Activated CD8-positive, alpha-beta memory T cell treated with anti-CD3 and anti-CD28 coated beads for 4 hours (primary cell): ENCODE measurements at places on chromosomes 6 and 20.
A peak's percentile ranks its signal among the peaks of the same experiment; 100 is the strongest.

DNA sequence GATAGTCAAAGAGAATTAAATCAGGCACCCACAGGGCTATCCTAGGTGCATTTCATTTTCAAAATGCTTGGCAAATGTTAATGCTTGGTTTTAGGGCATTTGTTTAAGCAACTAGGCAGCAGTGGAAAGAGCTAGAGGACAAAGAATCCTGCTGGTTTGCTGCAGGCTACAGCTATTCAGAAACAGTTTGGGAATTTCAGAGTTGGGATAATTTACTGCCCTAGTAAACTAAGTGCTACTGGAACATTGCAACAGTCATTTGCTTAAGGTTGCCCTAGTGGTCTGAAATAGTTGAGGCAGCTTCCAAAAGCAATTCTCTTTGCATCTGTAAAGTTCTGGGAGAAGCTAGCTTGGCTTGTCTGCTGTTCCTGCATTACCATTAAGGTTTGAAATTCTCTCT lies 312.7 kb downstream of the LAMA2 start:
- DNase-seq: no peak

- no peak for DNase-seq
These were observed 8.0 kb upstream of the IDH3B start for GRCh38 chr20:2671977-2672376.

GRCh38 chr20:40525351-40525750 lies 163.7 kb downstream of the MAFB start:
- no peak for DNase-seq

DNA sequence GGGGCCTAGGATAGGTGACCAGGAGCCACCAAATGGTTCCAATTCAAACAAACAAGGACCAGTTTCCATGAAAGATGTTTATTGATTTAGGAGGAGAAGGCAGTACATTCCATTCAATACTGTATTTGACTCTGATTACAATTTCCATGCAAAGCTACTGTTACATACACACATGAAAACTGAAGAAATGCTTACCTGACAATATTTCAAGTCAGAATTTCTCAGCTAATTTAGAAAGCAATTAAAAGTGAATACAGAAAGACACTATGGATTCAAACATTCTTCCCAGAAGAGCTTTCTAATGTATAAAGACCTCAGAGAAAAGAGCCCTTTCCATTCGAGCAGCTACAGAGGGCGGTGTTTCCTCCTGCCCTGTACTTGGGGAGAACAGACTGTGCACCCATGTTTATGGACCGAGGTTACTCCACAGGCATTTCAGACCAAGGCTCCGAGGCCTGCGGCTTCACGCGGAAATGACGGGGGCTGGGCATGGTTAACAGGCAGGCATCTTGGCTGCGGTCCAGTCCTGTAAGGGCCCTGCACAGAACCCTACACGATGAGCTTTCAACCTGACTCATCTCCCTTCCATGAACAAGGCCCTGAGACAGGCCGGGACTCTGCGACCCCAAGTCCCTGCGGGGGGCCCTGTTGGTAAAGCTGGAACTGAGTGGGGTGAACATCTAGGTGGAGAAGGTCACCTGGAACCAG lies 25.7 kb upstream of the TCFL5 start:
- DNase-seq: peak; percentile 16

DNA sequence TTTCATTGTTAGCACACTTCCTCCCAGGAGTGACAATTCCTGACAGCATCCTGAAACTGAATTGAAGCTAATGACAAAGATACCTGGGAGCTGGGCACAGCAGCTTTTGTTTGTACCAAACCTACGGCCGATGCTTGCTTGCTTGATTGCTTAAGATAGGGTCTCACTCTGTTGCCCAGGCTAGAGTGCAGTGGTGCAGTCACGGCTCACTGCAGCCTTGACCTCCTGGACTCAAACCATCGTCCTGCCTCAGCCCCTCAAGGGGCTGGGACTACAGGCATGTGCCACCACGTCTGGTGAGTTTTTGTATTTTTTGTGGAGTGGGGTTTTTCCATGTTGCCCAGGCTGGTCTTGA lies 84.7 kb upstream of the SCP2D1 start:
- DNase-seq: no peak

DNA sequence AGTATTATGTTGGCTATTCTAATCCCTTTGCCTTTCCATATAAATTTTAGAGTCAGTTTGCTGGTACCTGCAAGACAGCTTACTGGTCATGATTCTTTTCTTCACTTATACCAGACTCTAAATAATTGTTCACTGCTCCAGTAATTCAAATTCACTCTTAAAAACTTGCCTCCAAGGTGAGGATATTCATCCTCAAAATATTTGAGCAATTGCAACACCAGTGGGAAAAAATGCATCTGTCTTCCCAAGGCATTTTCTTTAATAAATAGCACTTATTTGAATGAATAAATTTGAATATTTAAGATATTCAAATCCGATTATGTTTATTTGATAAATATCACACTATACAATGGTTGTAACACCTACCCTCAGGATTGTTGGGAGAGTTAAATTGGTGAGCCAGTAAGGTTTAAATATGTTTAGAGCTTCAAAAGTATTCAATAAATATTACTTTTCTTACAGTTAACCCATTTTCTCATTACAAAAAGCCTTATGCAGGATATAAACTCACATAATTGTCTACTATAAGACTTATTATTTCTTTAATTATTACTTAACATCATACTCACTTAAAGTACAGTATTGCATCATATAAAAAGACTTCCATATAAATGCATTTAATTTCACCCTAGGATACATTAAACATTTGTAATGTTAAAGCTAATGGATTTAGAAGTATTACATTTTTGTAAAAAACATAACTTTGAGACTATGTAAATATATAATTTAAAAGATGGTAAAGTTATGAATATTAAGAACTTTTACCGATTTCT lies 285.6 kb downstream of the SAMD5 start:
- no peak for DNase-seq

DNA sequence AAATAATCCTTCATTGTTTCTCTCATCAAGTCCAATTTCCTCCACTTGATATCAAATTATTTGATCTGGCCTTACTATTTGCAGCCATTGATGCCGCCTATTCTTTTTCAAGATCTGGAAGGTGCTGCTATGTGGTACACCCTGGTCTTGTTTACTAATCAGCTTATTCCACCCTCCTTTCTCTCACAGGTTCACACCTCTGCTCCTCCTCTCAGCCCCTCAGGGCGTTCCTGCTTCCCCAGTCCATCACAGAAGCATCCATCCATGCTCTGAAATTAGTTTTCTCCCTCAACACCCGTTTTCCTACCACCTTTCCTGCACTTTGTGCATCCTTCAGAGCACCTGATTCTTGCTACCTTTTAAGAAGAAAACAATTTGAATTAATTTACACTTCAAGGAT lies 183.6 kb downstream of the EPHA7 start:
- no peak for DNase-seq

DNA sequence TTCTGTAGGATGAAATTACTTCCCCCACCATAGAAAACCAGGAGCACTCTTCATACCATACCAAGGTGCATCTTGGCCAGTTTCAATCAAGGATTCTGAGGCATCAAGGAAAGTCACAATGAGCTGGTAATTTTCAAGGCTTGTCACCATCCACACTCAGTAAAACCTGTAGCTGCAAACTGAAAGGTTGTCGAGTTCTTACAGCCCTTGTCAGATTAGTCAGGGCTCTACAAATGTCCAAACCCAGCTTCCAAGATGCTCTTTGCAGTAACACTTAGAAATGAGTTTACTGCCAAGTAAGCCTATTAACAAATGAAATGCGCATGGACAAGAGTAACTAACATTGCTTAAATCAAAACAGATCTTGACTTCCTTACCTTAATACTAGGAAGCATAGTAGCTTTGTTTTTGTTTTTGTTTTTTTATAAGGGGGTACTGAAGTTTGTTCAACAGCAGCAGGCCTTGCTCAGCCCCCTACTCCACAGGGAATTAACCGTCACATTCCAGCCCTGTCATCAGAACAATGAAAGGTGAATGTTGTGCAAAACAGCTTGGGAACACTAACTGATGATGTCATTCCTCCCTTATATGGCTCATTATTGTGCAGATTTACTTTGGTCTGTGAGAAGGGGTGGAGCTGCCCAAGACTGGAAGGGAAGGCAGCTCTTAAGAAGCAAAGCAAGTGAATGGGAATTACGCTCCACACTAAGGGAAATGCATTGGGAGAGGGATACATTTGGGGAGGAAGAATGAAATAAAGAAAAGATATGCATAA lies 49.9 kb upstream of the TMEM30A start:
- DNase-seq: no peak

DNA sequence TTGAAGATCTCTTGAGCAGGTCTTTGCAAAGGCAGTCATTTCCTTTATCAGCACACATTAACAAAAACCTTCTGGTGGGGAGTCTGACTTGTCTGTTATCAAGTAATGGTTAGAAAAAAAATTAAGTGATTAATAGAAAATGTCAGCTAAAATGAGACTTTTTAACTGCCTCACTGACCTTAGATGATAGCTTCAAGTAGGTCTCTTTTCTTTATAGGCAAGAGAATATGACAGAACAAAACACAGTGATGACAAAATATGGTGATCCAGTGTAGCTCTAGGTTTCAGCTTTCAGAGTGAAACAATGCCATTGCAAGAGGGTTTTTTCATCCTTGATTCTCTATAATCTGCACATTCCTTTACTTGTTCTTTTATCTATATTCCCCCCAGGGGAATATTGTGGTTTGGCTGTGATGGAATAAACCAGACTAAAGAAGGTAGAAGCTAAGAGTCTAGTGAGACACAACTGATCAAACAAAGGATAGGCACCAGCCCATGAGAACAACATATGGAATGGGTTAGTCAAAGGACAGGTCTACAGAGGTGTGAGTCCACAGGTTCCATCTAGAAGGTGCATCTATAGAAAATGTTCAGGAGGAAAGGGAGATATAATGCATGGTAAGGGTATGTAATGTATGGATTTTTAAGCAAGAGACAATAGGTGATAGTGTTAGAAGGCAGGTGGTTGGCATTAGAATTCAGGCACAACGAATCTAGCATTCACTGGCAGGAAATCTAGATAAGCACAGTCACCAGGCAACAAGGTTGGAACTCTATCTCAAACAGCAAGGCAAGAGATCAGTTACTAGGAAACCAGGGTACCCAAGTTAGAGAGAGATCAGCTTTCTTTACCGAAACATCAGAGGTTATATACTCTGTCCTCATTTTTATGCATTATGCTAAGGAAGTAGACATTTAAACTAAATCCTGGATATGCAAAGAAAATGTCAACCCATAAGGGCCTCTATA lies 228.9 kb upstream of the SMLR1 start:
- no peak for DNase-seq

DNA sequence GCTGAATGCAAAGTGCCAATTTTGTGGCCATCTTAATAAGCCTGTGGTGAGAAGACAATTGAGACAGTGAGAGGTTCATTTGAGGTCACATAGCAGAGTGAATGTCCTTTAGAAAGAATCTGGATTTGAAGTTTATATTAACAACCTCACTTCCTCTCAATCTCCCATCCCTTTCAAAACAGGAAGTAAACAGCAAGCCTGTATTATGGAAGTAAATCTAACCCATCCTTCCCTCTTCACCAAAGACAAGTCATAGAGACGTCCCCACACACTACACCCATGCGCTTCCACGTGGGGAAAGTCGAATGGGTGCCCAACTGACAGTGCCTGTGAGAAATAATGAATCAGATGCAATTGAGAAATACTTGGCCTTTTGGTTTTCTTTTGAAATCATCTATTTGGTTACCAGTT lies 28.8 kb upstream of the CCND3 start:
- peak; percentile 13 for DNase-seq

GRCh38 chr6:144145541-144145940 lies 4.8 kb upstream of the STX11 start:
- no peak for DNase-seq

GRCh38 chr6:82832811-82833210 lies 232.8 kb downstream of the UBE3D start:
- no peak for DNase-seq

GRCh38 chr6:100691972-100692371 lies 189.2 kb downstream of the ASCC3 start:
- DNase-seq: no peak

DNA sequence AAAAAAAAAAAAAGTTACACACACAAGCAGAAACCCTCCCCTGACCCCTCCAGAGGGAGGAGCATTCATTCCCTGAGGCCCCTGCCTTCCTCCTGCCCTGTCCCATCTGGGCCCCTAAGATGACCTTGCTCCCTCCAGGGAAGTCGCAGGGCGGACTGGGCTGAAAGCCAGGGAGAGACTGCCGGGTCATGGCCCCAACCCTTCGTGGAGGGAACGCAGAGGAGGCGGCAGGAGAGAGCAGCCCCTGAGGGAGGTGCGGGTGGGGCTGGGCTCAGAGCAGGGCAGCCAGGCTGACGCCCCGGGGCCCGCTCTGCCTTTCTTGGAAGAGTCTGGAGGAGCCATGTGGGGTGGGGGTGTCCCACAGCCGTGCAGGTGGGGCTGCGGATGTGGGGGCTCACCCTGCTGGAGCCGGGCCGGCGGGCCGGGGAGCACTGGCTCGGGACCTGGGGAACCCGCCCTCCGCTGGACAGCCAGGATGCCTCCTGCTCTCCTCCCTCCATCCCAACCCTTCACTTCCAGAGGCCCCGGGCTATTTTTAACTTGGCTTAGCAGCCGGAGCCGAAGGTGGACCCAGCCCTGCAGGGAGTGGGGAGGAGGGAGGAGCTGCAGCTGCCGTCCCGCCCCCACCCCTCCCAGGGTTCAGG lies 15.0 kb upstream of the ABHD16B start:
- DNase-seq: no peak

DNA sequence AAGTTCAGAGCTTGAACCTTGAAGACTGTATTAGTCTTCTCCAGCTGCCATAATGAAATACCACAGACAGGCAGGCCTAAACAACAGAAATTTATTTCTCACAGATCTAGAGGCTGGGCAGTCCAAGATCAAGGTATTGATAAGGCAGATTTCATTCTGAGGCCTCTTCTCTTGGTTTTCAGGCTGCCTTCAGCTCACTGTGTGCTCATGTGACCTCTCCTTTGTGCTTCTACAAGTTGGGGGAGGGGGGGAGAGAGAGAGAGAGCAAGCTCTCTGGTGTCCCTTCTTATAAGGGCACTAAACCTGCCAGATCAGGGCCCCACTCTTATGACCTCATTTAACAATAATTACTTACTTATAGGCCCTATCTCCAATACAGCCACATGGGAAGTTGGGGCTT lies 102.6 kb upstream of the RSPO3 start:
- no peak for DNase-seq

- DNase-seq: no peak
These were observed 143.2 kb upstream of the RUNX2 start for GRCh38 chr6:45184937-45185336.

DNA sequence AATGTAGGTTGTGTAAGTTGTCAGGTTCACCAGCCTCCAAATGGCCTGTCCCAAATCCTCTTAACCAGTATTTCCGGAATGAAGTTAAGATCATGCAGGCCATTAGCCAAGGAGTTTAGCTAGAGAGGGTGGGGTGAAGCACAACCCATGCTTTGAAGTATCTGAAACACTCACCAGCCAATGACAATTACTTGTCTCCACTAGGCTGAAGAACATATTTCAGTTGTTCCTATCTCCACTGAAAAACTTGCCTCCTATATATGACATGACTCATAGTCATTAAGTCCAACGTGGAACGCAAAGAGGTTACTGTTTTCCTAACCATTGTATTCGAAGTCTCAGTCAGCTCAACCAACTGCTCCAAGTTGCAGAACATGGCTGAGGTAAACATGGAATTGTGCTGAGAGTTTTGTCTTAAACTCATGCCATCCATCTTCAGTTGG lies 37.4 kb upstream of the TNFAIP3 start:
- DNase-seq: no peak
